Purkinje cell (primary cell): ENCODE measurements at places on chromosomes 2 and 18. TPM values are rescaled to one million over a fixed set of nuclear protein-coding genes. Genes with fewer than 3 reads are reported as not detected.

Gene CNRIP1
- polyA plus RNA-seq = 58.7 and 86.7 TPM in 2 replicates

Gene ACKR3
- polyA plus RNA-seq = 0.56 TPM in 1 of 2 replicates, not detected in the other

Gene ATP6V1B1
- not detected in 2 replicates for polyA plus RNA-seq

Gene VWC2L
- polyA plus RNA-seq = 1.3 TPM in 1 of 2 replicates, not detected in the other

Gene TMEM178A
- polyA plus RNA-seq = 21.4 and 44.7 TPM in 2 replicates

Gene OBSL1
- polyA plus RNA-seq = 11.5 and 14.0 TPM in 2 replicates

Gene ASXL3
- 0.50 and 2.2 TPM in 2 replicates for polyA plus RNA-seq

Gene FSHR
- not detected in 2 replicates for polyA plus RNA-seq

Gene FAM237A
- 7.1 and 7.4 TPM in 2 replicates for polyA plus RNA-seq

Gene MAP3K19
- 1.9 TPM in 1 of 2 replicates, not detected in the other for polyA plus RNA-seq

Gene LIMS4
- not detected in 2 replicates for polyA plus RNA-seq

Gene SKA1
- polyA plus RNA-seq = 0.71 TPM in 1 of 2 replicates, not detected in the other

Gene COL5A2
- polyA plus RNA-seq = 2.4 TPM in 1 of 2 replicates, not detected in the other

Gene CAPG
- 0.65 TPM in 1 of 2 replicates, not detected in the other for polyA plus RNA-seq

Gene SPATA3
- polyA plus RNA-seq = not detected in 2 replicates

Gene MC5R
- not detected in 2 replicates for polyA plus RNA-seq

Gene DIPK1C
- 0.60 and 2.6 TPM in 2 replicates for polyA plus RNA-seq

Gene GORASP2
- 27.5 and 35.8 TPM in 2 replicates for polyA plus RNA-seq

Gene EN1
- polyA plus RNA-seq = not detected in 2 replicates

Gene VIT
- polyA plus RNA-seq = 6.9 TPM in 2 replicates

Gene ADD2
- polyA plus RNA-seq = 0.46 and 5.4 TPM in 2 replicates

Gene ZNF892
- 1.2 and 2.1 TPM in 2 replicates for polyA plus RNA-seq

Gene ZNF142
- polyA plus RNA-seq = 2.4 and 2.9 TPM in 2 replicates

Gene UGT1A3
- not detected in 2 replicates for polyA plus RNA-seq
